NCI-H774 (cell line): ENCODE measurements at places on chromosomes 16 and 17.

DNA sequence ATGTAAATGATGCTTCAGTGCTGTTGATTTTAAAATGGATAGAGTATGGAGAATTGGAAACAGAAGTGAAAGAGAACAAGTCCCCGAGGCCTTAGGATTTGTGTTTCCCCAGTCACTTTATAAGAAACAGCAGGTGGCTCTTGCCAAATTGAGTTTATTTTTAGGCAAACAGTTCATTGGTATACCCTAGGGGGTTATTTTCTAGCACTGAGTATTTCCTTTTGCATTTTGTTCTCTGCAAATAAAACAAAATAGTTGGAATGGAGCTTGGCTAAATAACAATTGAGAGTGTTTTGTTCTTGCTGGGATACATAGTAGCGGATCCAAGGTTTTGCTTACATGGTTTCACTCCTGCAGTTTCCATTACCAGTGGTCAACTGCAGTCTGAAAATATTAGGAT, 591.1 kb upstream of the C16orf82 start:
- DNase-seq, result no peak

DNA sequence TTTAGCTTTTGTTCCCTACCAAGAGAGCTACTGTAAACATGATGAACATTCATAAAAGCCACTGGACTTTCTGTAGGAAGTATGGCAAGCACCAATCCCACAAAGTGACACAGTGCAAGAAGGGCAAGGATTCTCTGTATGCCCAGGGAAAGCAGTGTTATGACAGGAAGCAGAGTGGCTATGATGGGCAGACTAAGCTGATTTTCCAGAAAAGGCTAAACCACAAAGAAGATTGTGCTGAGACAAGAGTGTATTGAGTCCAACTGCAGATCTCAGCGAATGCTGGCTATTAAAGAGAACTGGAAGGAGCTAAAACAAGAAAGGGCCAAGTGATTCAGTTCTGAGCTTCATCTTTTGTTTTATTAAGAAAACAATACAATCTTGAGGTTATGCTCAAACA, 60.5 kb upstream of the EFCAB3 start:
- DNase-seq, result no peak

DNA sequence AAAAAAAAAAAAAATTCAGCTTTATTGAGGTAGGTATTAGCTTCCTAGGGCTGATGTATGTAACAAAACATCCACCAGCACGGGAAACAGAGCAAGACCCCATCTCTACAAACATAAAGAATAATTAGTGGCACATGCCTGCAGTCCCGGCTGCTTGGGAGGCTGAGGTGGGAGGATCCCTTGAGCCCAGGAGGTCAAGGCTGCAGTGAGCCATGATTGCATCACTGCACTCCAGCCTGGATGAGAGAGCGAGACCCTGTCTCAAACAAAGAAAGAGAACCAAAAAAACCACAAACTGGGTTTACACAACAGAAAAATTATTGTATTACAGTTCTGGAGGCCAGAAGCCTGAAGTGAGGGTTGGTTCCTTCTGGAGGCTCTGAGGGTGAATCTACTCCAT, 4.0 kb upstream of the MMP25 start:
- no peak for DNase-seq

DNA sequence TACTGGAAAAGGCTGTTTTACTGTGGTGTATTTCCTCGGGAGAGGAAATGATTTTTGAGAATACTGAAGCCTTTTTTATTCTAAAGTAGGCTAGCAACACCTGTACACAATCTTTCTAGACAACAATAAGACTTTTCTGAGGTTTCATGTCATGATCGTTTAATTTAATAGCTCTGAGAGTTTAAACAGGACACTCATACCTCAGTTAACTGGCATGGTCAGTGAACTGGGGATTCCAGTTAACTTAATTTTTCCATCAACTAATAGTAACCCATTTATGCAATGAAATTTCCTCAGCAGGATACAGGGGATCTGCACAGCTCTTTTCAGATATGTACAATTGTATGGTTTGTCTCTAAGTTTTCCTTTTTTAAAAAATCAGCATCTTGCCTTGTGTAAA, 262.6 kb downstream of the NTN1 start:
- DNase-seq, result no peak

GRCh38 chr17:72165192-72165866, 44.5 kb downstream of the SOX9 start:
- no peak for DNase-seq

GRCh38 chr16:24553983-24554382, 14.6 kb downstream of the RBBP6 start:
- no peak for DNase-seq

- no peak for DNase-seq
These were observed 39.2 kb upstream of the IRX3 start for GRCh38 chr16:54325616-54326265.

DNA sequence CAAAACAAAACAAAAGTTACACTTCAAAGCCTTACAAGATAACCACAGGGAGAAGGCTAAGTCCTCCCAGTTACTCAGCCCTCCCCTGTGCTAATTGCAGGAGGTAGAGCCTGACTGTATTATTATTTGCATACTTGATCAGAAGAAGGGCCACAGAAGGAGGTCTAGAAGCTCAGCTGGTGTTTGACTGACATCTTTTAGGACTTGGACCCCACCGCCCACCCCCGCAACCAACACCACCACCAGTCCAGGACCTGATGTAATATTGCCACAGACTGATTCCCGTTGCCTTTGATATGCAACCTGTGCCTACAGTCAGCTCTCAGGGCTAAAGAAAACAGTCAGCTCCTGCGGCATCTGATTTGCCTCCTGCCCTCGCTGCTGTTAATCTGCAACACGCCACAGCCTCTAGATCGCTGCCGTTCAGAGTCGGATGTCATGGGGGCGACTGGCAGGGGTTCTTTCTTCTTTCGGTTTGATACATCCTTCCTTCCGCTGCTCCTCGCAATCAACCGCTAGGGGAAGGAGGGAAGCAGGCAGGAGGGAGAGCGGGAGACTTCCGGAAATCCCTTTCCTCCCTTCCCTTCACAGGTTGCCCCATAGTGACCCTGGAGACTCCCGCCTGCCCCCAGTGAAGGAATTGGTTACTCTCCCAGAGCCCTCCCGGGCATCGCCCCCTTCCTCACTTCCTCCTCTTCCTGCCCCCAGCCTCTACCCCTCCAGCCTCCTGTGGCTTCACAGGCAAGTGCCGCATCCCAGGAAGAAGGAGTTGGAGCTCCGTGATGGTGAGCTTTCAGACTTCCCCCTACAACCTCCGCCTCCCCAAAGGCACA, 90.5 kb upstream of the SOX9 start:
- DNase-seq, result peak; percentile 45

DNA sequence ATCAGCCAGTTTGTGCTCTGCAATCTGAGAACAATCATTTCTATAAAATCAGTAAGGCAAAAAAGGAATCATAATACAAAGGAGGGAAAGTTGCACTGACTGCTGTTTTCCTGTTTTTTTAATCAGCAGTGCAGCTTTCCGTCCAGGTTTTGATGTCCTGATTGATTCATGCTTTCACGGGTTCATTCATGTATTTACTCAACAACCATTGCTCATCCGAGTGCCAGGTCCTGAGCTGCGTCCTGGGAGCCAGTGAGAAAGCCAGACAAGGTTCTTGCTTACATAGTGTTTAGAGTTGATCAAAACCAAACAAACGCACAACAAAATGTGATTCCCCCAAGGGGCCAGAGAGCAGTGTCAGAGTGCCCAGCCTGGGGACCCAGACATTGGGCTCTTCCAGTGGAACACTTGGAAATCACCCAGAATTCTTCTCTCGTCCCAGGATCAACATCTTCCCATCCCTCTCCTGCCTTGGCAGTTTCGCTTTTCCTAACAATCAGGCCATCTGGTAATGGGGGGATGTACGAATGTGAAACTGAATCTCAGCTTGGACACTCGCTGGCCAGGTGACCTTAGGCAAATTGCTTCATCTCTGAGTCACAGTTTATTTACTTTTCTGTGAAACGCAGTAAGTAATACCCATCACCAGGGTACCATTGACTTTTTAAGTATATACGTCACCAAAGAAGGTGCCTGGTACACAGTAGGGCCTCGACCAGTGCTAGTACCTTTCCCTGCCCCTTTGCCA, 13.3 kb upstream of the C1QL1 start:
- DNase-seq, result peak; percentile 21

- DNase-seq, result no peak
These were observed 107.8 kb upstream of the PSMD7 start for GRCh38 chr16:74188856-74189255.

- no peak for DNase-seq
These were observed 24.7 kb downstream of the DEF8 start for GRCh38 chr16:89973235-89973634.

- peak; percentile 90 for DNase-seq
These were observed at the start of gene SPNS1 for GRCh38 chr16:28974437-28975157. Gene SPNS1, plus strand, starts transcription at chr16:28974778. Its CDS starts 374 bp downstream, at chr16:28975152.

- DNase-seq, result no peak
These were observed 17.3 kb downstream of the IGFBP4 start for GRCh38 chr17:40460604-40460967.

DNA sequence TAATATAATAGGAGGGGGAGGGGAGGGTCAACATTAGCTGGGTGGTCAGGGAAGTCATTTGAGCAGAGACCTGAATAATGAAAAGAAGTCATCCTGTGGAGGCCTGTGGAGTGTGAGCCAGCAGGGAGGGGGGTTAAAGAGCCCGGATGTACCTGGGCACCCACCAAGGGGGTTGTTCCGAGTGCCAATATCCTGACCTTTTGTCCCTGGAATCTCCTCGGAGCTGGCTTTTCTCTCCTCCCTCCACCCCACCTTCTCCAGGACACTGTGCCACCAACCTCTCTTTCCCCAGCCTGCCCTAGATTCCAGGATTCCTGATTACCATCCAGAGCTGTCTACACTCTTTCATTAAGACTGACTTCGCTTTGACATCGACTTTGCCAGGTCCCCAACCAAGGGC, 6.2 kb downstream of the SHBG start:
- no peak for DNase-seq

DNA sequence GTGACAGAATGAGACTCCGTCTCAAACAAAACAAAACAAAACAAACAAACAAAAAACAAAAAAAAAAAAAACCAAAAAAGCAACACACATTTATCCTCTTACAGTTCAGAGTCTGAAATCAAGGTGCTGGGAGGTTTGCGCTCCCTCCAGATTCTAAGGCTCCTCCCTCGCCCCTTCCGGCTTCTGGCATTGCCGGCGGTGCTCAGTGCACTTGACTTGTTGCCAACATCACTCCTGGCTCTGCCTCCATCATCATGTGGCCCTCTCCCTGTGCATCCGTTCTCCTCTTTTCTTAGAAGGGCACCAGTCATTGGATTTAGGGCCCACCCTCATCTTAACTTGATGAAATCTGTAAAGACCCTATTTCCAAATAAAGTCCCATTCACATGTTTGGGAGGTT, 73.8 kb downstream of the RBFOX3 start:
- no peak for DNase-seq

GRCh38 chr16:15055141-15056053, 477 bp downstream of the NTAN1 start:
- no peak for DNase-seq

- DNase-seq, result peak; percentile 31
These were observed at the start of gene SLC16A11 for GRCh38 chr17:7043497-7044198. Gene SLC16A11, minus strand, starts transcription at chr17:7044092. Its CDS starts 579 bp downstream, at chr17:7043513.

GRCh38 chr17:76633628-76634328, 9.8 kb downstream of the ST6GALNAC1 start:
- DNase-seq, result no peak

GRCh38 chr17:39081851-39082250, 69.6 kb downstream of the PLXDC1 start:
- no peak for DNase-seq

GRCh38 chr16:7742626-7743025, 410.0 kb downstream of the RBFOX1 start:
- no peak for DNase-seq

DNA sequence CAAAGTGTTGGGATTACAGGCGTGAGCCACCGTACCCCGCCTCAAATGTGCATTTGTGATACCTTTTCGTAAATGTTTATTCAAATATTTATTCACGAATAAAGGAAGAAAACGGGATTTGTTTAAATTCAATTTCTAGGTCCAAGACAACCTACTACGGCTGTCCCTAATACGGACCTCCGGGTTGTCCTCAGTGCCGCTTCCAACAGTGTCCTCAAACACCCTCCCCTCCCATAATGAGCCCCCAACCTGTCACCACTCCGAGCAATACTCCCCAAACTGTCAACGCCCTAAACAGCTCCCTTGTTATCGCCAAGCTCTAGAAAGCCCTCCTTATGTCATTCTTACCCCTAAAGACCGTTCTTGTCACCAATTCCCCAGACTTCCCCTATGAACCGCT, 539 bp upstream of the GABARAPL2 start:
- no peak for DNase-seq

DNA sequence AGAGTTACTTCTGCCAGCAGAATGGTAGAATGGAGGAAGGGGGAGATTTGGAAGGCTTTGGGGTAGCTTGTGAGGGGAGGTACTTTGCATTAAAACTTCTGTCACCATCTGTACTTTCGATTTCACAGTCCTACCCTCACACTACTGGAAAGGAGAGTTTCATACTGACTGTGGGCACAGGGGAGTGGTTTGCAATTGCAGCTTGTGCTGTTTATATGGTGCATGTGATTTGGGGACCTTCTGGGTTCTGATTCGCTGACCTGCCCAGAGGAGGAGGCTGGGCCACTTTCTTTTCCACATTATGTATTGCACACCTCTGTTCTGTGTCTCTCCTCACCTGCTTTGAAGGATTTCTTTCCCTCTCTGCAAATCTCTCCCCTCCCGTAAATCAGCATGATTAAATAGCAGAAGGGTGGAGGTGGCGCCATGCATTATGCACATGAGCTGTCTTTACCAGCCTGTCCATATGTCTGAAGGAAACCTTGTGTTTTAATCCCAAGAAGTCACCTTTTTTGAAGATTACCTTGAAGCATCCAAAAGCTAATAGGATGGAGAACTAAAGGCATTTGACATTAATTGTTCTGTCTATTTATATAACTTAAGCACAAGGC, 90.9 kb downstream of the RBFOX1 start:
- DNase-seq, result no peak

- no peak for DNase-seq
These were observed 12.3 kb downstream of the TRPV1 start for GRCh38 chr17:3596804-3597464.

GRCh38 chr16:78100112-78100467, 636 bp downstream of the WWOX start:
- no peak for DNase-seq

GRCh38 chr17:59378675-59379074, 47.2 kb downstream of the YPEL2 start:
- DNase-seq, result no peak

DNA sequence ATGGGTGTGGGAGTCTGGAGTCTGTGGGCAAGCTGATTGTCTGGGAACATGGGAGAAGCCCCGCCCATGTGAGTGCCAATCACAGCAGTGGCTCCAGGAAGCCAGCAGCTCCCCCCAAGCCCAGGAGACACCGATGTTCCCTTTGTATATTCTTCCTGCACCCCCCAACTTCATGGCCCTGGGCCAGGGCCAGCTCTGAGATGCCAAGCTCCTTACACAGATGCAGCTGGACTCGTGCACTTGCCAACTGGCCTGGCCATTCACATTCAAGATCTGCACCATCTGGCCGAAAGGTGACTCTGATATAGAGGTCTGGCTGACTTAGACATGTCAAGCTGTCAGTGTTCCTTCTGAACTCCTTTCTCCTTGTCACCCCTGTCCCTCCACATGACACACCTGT, 50.5 kb downstream of the CACNG5 start:
- no peak for DNase-seq
